ENCODE measurements at places on chromosomes 4 and X.
A peak's percentile ranks its signal among the peaks of the same experiment; 100 is the strongest.

GRCh38 chrX:40100141-40100536 is 2.4 kb upstream of the BCOR start:
- peak; percentile 63 for DNase-seq

DNA sequence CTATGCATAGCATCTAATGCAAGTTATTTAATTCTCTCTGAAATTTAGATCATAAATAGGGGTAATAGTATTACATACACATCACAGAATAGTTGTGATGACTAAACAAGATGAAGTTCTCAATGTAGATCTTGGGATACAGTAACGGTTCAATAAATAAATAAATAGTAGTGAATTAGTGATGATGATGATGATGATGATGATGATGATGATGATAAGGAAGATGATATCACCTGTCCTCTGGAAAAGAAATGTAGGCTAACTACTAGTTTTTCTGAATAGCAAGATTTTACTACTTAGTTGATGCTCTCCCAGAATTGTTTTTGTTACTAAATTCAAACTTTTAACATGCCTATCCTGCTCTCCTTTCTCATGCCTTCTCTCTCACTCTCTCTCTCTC is 30.3 kb downstream of the SH3BGRL start:
- no peak for DNase-seq

- DNase-seq, result no peak
Observed at GRCh38 chrX:71534773-71535544, 2.1 kb downstream of the OGT start.

- DNase-seq, result peak; percentile 35
Observed at GRCh38 chr4:123671636-123672404, 275.2 kb downstream of the SPRY1 start.

DNA sequence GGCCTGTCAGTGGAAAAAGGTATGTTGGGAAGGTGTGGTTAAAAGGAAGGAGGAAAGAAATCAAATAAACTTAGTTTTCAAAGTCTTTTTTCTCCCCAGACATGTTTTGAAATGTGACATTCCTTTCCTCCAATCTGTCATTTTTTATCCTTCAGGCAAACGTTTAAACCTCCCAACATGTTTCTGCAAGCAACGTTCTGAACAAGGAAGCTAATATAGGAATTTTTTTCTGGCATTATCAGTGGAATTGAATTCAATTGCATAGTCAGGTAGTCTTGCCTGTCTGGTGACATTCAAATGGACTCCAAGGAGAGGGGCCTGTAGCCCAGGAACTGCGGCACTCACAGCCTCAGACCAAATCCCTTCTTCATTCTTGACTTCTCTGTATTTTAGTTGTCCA is 30.0 kb upstream of the RASSF6 start:
- DNase-seq, result no peak

GRCh38 chrX:77299549-77299948 is 147.6 kb upstream of the FGF16 start:
- DNase-seq, result no peak

DNA sequence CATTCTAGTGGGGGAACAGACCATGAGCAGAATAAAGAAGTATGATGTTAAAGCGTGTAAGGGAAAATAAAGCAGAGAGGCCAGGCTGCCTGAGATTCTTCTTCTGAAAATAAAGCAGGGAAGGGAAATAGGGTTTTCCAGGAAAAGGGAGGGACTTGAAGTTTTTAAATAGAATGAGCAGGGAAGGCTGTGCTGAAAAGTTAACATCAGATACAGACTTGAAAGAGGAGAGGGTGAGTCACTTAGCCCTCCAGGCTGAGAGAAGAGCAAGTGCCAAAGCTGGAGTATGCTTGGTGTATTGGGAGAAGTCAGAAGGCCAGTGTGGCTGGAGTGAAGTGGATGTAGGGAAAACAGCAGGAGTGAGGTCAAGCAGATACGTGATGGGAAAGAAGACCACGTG is 10.0 kb upstream of the PLK4 start:
- peak; percentile 49 for DNase-seq

DNA sequence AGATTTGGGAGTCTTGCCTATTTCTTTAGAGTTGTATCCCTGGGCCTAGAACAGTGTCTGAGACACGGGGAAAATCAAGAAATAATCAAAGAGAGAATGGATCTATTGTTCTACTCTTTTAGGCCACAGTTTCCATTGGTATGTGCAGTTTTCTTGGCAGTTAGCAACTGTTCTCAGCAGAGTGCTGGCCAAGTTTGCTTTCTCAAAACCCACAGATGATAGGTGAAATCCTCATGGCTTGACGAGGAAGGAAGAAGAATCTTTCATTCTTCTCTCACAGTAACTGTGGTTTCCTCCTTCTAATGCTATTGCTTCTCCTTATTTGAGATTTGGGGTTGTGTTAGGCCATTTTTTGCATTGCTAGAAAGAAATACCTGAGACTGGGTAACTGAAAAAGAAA is 42.2 kb downstream of the AGA start:
- DNase-seq, result peak; percentile 50

DNA sequence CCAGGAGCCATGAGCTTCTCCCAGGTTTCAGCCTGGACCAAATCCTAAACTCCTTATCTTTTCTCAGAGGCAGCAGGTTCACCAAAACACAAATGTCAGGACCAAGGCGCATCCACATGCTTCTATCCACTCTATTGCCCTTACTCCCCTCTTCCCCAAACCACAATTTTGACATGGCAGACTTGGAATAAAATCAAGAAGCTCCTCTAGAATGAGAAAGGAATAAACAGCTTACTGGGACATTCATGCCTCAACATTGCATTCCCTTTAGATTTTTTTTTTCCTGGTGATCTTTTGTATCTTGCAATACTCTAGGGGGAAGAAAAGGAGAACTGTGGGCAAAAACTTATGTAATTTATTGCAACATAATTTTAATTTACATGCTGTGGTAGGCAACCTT is 119.1 kb downstream of the TSPAN5 start:
- DNase-seq, result peak; percentile 32

DNA sequence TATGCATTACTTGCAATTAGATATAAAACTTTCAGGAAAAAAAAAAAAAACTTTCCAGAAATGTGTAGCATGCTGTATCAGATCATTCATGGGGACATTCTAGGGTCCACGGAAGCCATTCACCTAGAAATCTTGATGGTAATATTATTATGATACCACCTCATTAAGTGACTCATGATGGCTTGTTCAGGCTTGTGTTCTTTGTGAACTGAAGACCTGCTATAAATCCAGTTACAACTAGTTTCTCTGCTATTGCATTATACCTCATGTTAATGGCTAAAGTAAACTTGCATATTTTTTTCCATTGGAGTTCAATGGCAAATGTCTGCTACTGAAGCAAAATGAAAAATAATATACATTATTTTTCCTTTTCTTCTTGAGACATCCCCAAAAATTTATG is 35.3 kb upstream of the PTPN13 start:
- DNase-seq, result peak; percentile 6

- DNase-seq, result no peak
Observed at GRCh38 chrX:153397256-153397960, 3.7 kb downstream of the PNMA6E start.

GRCh38 chr4:182213004-182213403 is 30.2 kb upstream of the TENM3 start:
- peak; percentile 90 for DNase-seq

- no peak for DNase-seq
Observed at GRCh38 chr4:78414116-78414515, 137.5 kb upstream of the ANXA3 start.

DNA sequence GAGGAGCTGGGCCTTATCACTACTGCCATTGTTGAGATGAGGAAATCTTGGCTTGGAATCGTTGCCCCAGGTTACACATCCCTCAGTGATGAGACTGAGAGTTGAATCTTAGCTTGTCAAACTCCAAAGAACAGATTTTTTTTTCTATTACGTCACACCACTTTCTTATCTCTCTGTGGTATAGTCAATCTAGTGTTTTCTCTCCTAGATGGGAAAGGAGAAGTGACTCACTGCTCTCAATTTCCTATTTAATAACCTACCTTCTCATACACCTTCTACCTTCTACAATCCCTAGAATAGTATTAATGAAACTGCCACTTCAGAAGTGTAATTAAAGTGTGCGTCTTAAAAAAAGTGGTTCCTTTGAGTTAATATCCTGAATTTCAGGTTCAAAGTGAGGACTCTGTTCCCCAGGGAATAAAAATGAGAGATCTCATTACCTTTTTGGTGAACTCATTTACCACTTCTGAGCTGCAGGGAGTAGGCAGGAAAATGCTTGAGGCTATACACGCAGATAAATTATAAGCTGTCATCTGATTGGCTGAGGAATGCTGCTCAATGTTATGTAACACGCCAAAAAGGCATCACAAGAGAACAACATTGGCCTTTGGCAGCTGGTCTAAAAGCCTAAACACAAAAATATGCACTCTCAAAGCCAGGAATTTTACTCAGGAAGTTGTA is 59.3 kb downstream of the MAD2L1 start:
- DNase-seq, result peak; percentile 96

DNA sequence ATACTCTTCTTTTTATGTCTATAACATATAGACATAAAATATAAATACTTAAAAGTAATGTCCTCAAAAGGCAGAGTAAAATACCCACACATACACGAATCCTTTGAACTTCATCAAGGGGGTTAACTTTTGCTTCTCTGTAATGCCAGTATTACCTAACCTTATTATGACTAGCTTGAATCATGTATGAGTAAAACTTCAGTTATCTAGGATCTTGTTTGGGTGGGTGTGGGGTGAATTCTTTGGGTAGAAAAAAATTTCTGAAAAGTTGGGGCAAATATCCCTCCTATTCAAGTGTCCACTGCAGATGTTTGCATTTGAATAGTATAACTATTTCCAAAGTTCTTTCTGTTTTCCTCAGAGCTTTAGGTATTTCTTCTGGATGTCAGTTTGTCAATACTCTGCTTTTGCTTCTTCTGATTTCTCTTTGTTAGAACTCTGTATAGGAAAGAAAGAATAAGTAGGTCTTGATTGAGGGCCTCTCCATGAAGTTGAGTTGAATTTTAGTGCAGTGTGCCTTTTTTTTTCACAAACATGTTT is 173.8 kb downstream of the ADGRL3 start:
- DNase-seq, result peak; percentile 67

DNA sequence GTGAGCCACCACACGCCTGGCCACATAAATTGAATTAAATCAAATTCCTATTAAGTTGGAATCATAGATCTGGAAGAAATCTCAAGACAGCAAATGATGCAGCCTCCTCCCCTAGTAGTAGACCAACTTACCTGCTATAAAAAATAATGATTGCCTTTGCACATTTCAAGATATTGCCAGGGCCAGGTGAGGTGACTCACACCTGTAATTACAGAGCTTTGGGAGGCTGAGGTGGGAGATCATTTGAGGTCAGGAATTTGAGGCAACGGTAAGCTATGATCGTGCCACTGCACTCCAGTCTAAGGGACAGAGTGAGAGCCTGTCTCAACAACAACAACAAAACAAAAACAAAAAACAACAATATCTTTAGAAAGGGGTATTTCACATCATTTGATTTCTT is 17.0 kb upstream of the WWC2 start:
- DNase-seq, result no peak

DNA sequence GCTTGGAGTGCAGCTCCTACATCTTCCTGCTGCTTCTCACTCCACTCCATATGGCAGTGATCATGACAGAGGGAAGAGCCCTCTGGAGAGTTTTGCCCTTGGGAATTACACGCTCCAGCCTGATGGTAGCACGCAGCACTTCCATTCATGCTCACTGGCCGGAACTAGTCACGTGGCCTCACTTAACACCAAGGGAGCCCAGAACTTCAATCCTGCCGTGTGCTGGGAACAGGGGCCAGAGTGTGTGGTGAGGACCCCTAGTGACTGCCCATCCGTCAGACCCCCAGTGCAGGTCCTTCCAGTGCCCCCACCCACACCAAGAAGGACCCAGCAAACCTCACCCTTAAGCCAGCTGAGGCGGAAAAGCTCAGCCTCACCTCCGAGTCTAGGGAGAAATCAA is 230.7 kb downstream of the EVC2 start:
- DNase-seq, result no peak

DNA sequence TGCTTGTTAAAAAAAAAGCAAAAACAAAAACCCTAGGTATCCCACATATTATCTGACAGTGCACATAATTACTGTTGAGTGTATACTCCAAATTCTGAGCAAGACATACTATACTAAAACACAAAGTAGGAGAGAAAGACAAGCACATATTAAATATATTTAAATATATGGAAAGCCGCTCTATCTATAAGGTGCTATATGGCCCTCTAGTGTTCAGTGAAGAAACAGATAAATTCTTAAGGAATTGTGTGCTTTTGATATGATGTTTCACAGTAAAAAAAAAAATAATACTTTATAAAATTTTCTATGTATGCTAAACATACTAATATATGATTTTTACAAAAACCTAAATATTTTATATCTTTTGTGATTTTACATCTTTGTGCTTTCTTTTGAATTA is 137.8 kb downstream of the FBXW7 start:
- DNase-seq, result peak; percentile 20

- peak; percentile 18 for DNase-seq
Observed at GRCh38 chr4:183550345-183551093, 45.7 kb downstream of the ING2 start.

Data from amniotic epithelial cell (primary cell).